ENCODE measurements at places on chromosomes 4 and X. TPM values are rescaled to one million over a fixed set of nuclear protein-coding genes. Genes with fewer than 3 reads are reported as not detected.

GRCh38 chr4:187302457-187303150 lies 578.9 kb upstream of the FAT1 start:
- peaks cover 8% of the 10 kb centered on the region for H3K4me1 ChIP-seq
- H3K27me3 ChIP-seq: no peaks in the 10 kb centered on the region
- DNase-seq: peak; percentile 54
- no peak overlapping the region for H3K4me3 ChIP-seq
- H3K27ac ChIP-seq: peak overlapping the region; percentile 49

- H3K27ac ChIP-seq: no peak overlapping the region
- H3K36me3 ChIP-seq: no peaks in the 10 kb centered on the region
- DNase-seq: no peak
- no peaks in the 10 kb centered on the region for H3K27me3 ChIP-seq
- no peak overlapping the region for H3K4me3 ChIP-seq
Observed at GRCh38 chr4:94339779-94340178, 2.9 kb downstream of the HPGDS start.

DNA sequence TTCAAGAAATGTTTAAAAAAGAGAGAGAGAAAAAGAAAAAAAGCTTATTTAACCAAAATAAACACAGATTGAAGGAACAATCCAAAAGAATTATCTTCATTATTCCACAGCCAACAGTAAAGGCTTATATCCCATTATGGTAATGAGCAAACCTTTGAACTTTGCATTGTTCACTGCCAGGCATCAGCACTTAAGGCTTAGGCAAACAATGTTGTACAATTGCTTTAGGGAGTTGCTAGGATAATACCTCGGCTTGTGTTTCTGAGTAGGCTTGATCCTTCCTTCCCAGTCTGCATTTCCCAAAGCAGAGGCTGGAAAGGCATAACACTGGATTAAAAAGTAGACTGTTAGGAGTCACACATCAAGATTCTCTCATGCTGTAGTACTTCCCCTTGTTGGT lies 352.7 kb upstream of the IGFBP7 start:
- no peak overlapping the region for H3K27ac ChIP-seq
- no peaks in the 10 kb centered on the region for H3K4me1 ChIP-seq
- no peaks in the 10 kb centered on the region for H3K27me3 ChIP-seq
- no peak for DNase-seq
- H3K36me3 ChIP-seq: no peaks in the 10 kb centered on the region

Gene SOD3
- total RNA-seq: 34.8 TPM

Gene CXCL13
- total RNA-seq: not detected

Measured in fibroblast of lung (primary cell).